ENCODE measurements at places on chromosomes 16 and 17. TPM values are rescaled to one million over a fixed set of nuclear protein-coding genes. Genes with fewer than 3 reads are reported as not detected.

The KCNH4 gene
- 0.15 TPM for total RNA-seq

- peaks cover 5% of the 10 kb centered on the region for H3K36me3 ChIP-seq
- H3K4me1 ChIP-seq, result no peaks in the 10 kb centered on the region
- H3K4me3 ChIP-seq, result no peak overlapping the region
- no peak overlapping the region for H3K27ac ChIP-seq
Measured at GRCh38 chr16:81891736-81892364, 112.8 kb downstream of the PLCG2 start.

GRCh38 chr17:20173091-20173490, 163.9 kb downstream of the SPECC1 start:
- DNase-seq, result no peak
- H3K27me3 ChIP-seq, result no peaks in the 10 kb centered on the region
- H3K4me3 ChIP-seq, result no peak overlapping the region
- no peak overlapping the region for H3K27ac ChIP-seq
- H3K36me3 ChIP-seq, result no peaks in the 10 kb centered on the region

DNA sequence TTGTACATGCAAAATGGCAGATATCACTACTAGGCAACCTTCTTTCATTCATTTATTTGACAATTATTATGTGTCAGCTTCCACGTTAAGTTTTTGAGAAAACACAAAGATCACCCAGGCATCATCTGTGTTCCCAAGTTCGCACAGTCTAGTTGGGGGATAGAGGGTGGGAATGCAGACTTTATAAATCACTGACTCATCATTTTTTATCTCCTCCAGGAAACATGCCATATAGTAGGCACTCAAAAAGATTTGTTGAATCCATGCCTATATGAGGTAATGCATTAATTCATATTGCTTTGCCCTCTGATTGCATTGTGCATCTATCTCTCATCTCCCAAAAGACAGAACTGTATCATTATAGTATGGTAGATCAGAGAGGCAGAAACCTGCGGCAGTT, 196.8 kb upstream of the TOX3 start:
- H3K27ac ChIP-seq, result no peak overlapping the region
- H3K4me1 ChIP-seq, result no peaks in the 10 kb centered on the region
- H3K4me3 ChIP-seq, result no peak overlapping the region
- H3K36me3 ChIP-seq, result no peaks in the 10 kb centered on the region

DNA sequence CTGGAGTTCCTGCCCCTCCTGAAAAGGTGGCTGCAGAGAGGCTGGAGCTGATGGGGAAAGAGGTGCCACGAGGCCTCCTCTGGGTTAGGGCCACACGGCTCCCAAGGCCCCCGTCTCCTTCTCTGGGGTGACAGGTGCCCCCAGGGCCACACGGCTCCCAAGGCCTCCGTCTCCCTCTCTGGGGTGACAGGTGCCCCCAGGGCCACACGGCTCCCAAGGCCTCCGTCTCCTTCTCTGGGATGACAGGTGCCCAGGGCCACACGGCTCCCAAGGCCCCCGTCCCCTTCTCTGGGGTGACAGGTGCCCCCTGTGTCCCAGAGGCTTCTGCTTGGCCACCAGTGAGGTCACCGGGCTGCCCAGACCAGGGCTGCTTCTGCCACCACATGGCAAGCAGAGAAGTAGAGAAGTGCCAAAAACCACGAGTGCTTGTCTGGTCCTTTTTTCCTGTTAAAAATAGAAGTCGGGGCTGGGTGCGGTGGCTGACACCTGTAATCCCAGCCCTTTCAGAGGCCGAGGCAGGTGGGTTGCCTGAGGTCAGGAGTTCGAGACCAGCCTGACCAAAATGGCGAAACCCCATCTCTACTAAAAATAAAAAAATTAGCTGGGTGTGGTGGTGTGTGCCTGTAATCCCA, 4.1 kb downstream of the CAPN15 start:
- H3K4me1 ChIP-seq, result peaks cover 44% of the 10 kb centered on the region
- no peak for DNase-seq
- H3K27me3 ChIP-seq, result no peaks in the 10 kb centered on the region
- no peak overlapping the region for H3K4me3 ChIP-seq
- H3K36me3 ChIP-seq, result no peaks in the 10 kb centered on the region

Data from right atrium auricular region (tissue), 2 donors.